NB4 (cell line): ENCODE measurements at places on chromosomes 3 and 15.

GRCh38 chr3:159828542-159828943 lies 160.1 kb upstream of the IL12A start:
- peak; percentile 31 for DNase-seq

- no peak for DNase-seq
Observed at GRCh38 chr3:144307951-144308350, 336.3 kb downstream of the DIPK2A start.

DNA sequence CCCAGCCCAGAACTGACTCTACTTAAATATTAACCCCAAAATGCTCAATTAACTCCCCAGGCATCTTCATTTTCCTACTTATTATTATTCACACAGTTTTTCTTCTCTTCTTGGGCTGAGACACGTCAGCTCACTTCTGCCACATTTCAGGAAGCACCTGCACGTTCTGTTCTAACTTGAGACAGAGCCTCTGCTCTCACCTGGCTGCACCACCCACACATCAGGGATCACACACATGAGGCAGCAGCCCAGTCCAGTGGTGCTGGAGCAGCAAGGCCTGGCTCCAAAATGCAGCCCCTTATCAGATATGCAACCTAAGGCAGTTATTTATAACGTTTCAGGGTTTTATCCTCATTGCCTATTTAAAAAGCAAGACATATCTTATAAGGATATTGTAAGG lies 127.5 kb downstream of the OSBPL10 start:
- DNase-seq: no peak

DNA sequence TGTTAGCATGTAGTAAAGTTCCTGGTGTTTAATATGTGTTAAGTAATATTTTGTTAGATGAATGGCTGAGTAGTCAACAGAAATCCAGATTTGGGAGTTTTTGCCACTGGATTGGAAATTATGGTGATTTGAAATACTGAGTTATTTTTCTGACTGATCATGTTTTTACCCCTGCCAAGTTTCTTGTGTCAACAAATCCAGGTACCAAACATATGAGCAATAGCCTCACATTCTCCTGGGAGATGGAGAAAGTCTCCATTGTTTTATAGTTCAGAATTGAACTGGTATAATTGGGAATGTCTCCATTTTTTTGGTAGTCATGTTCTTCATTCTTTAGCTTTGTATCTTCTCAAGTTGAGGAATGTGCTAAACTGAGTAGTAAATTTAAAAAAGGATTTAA lies 767.2 kb upstream of the LMCD1 start:
- no peak for DNase-seq

DNA sequence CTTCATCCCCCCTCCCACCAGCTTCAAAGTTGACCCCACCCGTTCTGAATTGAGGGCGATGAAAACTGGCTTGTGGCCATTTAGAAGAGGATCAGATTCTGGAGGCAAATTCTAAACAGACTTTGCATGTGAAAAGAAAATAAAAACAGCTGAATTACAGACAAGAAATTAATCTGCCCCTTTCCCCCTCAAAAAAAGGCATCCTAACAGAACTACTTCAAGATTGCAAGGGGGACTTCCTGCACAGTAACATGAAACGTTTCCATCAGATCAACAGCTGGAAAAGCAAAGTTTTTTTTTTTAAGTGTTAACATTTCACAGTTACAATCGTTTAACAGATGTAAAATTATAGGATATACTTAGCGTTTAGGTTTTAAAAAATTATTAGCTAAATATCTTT lies 229.3 kb downstream of the RORA start:
- no peak for DNase-seq

DNA sequence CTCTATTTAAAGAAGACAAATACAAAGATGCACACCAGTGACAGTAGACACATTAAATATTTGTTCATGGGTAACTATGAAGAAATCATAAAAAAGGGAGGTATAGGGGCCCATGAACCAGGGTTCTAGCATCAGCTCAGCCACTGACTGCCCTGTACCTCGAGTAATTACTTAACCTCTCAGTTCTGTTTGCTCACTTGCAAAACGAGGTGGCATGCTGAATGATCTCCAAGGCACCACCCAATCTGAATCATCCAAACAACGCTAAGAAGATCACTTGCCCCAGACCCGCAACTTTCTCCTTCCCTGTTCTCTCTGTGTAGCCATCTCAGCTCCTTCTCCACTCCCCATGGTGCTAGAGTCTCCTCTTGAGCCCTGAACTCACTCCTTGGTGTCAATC lies 374.7 kb downstream of the VPS13C start:
- DNase-seq: no peak

DNA sequence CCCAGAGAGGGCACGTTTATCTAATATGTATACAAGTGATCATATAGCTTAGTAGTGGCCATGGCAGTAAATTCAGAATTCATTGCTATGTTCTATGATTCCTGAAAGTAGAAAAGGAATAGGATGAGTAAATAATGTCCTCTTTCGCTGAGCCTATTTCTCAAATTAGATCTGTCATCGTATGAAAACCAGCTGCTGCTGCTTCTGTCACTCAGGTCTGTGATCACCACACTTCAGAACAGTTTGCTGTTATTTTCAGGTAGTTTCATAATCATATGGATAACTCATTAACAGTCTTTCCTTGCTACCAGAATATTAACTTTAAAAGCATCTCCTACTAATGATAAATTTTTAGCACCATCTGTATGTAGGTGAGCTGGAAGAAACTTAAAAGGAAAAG lies 289.1 kb upstream of the AZI2 start:
- no peak for DNase-seq

DNA sequence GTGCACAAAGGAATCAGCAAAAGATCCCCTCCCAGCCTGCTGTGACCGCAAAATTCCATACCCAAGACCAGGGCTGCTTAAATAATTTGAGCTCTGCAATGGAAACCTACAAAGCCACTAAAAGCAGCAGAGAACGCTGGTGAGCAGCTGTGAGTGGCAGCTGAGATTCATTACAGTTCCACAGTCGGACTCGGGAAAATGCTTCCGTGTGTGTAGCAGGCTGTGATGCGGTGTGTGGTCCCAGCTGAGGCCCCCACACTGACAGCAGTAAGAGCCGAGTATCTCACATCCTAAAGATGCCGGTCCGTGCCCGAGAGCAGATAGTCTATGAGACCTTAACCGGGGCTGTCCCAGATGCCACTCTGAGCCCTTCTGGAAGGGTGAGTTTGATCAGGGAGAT lies 37.4 kb downstream of the TM2D3 start:
- no peak for DNase-seq

DNA sequence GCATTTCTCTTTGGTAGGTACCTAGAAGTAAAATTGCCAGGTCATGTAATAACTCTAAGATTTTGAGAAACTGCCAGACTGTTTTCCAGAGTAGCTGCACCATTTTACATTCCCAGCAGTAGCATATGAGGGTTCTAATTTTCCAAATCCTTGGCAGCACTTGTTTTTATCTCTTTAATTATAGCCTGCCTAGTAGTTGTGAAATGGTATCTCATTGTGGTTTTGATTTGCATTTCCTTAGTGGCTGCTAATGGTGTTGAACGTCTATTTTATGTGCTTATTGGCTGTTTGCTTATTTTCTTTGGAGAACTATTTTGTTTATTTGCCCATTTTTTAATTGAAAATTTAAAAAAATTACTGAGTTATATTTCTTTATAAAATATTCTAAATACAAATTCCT lies 117.9 kb downstream of the TCF12 start:
- no peak for DNase-seq

GRCh38 chr15:91478717-91479191 lies 374.8 kb upstream of the SLCO3A1 start:
- peak; percentile 8 for DNase-seq

- DNase-seq: no peak
Observed at GRCh38 chr15:74957476-74958035, 984 bp upstream of the RPP25 start.

DNA sequence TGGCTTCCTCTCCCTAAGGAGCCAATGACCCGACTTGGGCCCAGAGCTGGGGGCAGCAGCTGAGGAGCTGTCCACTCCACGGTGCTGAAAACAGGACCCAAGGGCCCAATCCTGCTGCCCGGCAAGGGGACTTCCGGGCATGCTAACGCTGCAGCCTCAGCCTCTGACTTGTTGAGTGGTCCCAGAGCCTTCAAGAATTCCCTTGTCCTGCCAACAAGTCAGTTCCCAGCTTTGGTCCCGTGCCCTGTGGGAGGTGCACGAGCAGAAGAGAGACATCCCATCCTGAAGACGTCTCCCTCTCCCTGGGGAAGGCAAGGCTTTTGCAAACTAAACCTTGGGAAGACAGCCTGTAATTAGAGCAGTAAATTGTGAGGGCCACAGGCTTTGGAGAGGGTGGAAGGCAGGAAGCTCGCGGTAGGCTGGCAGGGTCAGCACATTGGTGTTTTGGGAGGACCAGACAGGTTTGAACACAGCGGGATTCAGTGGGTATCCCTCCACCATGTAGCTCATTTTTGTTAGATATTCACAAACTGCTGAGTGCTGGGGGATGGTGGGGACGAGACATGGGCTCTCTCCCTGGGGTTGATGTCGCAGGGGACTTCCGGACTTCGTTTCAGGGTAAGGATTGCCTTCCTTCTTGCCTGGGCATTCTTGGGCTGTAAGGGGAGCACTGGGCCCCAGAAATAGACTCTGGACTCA lies 29.8 kb upstream of the PRR23E start:
- peak; percentile 34 for DNase-seq

DNA sequence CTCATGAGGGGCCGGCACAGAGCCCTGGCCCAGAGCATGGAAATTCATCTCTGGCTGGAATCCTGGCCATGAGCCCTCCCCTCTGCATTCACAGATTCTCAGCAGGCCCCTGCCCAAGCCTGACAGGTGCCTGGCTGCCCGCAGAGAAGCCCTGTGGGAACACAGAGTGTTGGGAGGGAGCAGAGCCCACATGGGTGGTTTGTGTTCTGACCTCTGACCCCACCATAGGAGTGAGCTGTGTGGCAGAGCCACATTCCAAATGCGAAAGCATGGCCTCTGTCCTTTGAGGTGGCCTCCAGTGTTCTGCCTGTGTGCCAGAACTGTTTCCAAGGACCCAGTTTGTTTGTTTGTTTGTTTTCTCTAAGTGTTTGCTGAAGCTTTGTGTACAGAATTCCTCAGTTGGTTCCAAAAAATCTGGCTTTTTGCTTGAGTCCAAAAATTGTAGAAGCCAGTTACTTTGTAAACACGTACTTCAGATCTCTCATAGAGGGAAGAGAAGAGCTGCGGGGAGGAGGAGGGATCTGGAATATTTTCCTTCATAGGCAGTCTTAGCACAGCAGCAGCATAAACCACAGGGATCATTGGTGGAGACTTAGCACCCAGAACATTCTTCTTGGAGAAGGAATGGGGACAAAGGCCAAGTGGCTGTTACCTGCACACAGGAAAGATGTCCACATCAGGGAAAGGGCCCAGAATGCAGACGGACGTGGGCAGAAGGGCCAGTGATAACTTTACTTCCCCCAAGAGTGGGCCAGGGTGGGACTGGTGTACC lies 36.0 kb downstream of the GRAMD2A start:
- DNase-seq: no peak

- no peak for DNase-seq
Observed at GRCh38 chr15:53739651-53740050, 19.8 kb downstream of the WDR72 start.

DNA sequence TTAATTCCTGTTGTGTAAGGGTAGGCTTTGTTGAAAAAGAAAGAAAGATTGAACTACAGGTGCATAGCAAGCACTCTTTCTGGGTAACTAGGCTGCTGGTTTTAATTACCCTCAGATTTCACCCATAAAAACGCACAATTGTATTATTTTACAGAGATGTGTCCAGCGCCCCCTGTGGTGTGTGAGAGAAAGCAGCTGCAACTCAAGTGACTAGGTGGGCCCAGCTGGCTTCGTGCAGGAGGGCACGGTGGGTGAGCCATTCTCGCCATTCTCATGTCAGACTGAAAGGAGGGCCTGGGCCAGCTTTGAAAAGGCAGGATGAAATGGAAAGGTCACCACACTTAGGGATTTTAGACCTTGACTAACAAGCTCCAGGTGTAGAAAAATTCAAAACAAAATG lies 122.6 kb downstream of the LRIG1 start:
- DNase-seq: peak; percentile 7

GRCh38 chr3:126530171-126531050 lies 6.5 kb downstream of the CHST13 start:
- peak; percentile 99 for DNase-seq

DNA sequence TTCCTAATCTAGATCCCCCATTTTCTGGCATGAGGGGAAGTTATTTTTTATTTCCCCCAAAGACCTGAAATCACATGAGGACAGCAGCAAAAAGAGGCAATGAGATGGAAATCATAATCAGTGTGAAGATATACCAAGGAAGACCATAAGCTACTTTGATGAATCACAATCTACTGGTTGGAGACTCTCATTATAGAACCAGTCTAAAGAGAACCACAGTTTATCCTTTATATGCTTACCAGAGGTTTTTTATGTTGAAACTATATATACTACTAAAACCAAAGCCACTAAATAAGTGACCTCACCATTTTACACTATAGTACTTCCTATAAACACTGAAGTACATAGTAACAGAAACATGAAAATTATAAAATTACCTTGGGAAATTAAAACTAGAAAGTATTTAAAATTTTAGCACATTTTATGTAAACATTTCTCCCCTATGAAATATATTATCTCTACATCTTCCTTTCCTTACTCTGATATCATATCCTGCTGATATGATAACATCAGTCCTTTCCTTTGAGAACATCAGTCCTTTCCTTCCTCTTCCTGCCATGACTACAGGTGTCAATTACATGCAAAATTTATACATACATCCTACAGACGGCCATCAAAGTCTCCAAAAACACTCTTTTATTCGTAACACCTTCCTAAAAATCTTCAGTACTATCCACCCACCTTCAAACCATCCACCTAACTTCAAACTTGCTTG lies 71.8 kb downstream of the PHC3 start:
- DNase-seq: no peak

GRCh38 chr3:3366386-3366785 lies 186.9 kb upstream of the CRBN start:
- no peak for DNase-seq

DNA sequence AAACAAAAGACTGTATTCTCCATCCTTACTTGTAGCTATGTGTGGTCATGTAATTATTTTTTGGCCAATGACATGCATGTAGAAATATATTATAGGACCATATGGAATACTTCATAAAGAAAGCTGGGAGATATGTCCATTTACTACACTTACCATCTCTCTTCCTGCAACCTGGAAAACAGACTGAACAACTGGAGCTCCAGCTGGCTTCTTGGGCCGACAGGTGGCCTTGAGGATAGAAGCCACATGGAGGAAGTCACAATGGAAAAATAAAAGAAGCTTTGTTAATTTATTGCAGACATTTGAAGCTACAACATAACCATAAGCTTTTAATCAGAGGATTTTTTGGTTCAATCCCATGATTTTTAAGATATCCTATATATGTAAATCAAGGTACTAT lies 167.9 kb upstream of the CBLB start:
- DNase-seq: no peak

DNA sequence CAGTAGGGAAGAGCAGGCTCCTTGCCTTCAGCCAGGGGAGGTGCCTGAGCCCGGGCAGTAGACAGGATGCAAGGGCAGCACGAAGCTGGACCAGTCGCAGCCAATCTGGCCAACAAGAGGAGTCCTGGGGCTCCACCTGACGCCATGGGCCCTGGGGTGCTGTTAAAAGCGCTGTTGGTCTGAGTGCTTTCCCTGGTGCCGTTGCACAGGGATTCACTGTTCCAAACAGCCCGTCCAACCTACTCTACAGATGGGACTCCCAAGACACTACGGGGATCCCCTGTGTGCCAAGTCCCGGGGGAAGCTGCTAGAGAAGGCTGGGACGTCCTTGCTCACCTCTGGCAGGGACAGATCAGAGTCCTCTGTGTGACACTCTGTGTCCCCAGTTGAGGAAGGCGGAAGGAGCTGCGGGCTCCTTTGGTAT lies 632 bp downstream of the CTSH start:
- DNase-seq: peak; percentile 48
